Upper lobe of right lung (tissue), 1 donor: ENCODE measurements at places on chromosomes 16 and 17. TPM values are rescaled to one million over a fixed set of nuclear protein-coding genes. Genes with fewer than 3 reads are reported as not detected.

- H3K4me3 ChIP-seq, result no peak overlapping the region
- peak overlapping the region; percentile 92 for H3K27ac ChIP-seq
- H3K36me3 ChIP-seq, result no peaks in the 10 kb centered on the region
- peaks cover 17% of the 10 kb centered on the region for H3K4me1 ChIP-seq
- DNase-seq, result no peak
These were observed 2.1 kb downstream of the SLC16A6 start for GRCh38 chr17:68288804-68289203.

DNA sequence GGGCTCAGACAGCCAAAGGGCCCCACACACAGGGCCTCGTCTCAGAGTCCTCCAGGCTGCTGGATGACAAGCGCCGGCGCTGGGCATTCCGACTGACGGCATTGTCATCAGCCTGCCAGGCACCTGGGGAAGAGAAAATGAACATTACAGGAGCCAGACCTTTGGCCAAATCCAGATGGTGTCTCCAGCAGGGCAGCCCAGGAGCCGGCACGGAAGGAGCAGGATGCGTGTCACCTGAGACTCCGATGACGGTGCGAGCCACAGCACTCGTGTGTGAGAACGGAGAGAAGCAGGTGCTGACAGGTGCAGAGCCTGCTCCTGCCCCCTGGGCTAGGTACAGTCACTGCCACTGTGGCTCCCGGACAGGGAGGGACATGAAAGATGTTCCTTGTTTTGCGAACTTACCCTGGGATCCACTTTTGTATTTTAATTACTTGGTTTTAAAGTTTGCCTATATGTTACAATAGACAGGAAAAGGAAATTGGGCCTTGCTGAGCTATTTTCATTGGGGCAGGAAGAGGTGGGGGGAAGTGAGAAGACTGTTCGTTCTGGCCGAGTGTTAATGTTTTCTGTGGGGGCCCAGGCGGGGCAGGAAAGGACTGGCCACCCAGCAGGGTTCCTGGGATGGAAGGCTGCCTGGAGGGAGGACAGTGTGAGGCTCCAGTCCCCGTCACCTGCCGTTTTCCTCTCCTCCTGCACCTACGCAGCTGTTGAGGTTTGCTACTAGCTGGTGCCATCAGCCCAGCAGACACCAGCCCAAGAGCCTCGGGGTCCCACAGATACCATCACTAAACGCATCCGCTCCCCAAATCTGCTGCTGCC lies 4.4 kb upstream of the FOXJ1 start:
- H3K36me3 ChIP-seq, result no peaks in the 10 kb centered on the region
- H3K4me3 ChIP-seq, result peak overlapping the region; percentile 23
- DNase-seq, result no peak
- H3K4me1 ChIP-seq, result peaks cover 43% of the 10 kb centered on the region

The KCNJ12 gene
- 2.5 TPM for total RNA-seq

The NPIPB13 gene
- total RNA-seq, result 19.9 TPM

DNA sequence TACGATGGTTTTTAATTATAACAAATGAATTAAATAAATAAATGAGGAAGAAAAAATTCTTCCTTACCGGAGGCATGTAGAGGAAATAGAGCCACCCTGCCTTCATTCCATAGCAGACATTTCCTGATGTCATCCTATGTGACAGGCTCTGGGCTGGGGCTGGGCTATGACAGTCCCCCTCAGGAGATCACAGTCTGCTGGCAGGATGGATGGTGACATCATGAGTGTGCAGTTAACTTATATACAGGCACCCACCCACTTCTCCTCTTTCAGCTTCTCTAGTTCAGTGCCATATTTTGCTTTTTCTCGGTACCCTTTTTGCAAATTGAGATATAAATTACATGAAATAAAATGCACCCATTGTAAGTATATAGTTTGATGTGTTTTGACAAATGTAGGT lies 6.4 kb upstream of the CMTM3 start:
- no peak overlapping the region for H3K4me3 ChIP-seq
- H3K27me3 ChIP-seq, result no peaks in the 10 kb centered on the region
- no peak for DNase-seq
- no peaks in the 10 kb centered on the region for H3K4me1 ChIP-seq
- no peaks in the 10 kb centered on the region for H3K36me3 ChIP-seq

The TBC1D26 gene
- total RNA-seq, result not detected

DNA sequence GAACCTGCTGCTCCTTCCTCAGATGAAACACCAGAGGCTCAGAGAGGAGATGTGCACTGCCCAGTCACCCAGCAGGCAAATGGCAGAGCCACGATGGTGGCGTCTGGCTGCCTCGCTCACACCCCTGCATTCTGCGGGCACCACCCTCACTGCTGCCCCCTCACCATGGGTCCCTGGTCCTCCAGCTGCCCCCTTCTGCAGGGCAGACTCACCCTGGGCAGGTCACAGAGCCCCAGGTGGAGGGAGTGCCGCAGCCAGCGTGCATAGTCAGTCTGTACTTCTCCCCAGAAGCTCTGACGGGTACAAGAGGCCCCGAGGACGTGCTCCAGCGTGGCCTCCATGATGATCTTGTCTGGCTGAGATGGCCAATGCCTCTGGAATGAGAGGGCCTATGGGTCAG lies 52.9 kb downstream of the RMI2 start:
- DNase-seq, result no peak
- no peaks in the 10 kb centered on the region for H3K36me3 ChIP-seq
- no peaks in the 10 kb centered on the region for H3K27me3 ChIP-seq
- H3K4me1 ChIP-seq, result no peaks in the 10 kb centered on the region
- H3K27ac ChIP-seq, result no peak overlapping the region

The WFIKKN1 gene
- total RNA-seq, result 1.5 TPM

The CKLF gene
- 57.6 TPM for total RNA-seq

DNA sequence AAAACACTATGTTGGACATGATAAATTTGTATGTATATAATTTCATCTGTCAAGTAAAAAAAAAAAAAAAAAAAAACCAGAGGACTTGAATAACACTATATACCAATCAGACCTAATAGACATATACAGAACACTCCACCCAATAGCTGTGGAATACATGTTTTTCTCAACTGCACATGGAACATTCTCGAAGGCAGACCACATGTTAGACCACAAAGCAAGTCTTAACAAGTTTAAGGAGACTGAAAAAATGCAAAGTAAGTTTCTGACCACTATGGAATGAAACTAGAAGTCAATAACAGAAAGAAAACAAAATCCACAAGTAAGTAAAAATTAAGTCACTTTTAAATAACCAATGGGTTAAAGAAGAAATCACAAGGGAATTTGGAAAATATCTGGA lies 8.4 kb upstream of the CNTNAP4 start:
- no peaks in the 10 kb centered on the region for H3K36me3 ChIP-seq
- no peak for DNase-seq
- H3K27ac ChIP-seq, result no peak overlapping the region
- no peak overlapping the region for H3K4me3 ChIP-seq
- H3K27me3 ChIP-seq, result no peaks in the 10 kb centered on the region
- no peaks in the 10 kb centered on the region for H3K4me1 ChIP-seq

DNA sequence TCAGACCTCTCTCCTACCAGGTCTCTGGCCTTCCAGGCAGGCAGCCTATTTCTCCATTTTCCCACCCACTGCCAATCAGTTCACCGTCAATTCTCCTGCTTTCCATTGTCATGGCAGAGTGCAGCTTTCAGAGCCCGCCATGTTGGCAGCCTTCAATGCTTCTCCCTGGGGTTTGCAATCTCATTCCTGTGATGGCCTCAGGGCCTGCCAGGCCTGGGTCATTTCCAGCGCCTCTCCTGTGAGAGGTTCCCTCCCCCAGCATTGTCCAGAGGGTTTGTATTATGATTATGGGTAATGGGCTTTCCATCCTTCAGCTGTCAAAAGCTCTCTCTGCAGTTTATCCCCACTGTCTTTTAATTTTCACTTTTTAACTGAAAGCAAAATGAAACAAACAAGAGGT lies 716.6 kb upstream of the CDH8 start:
- no peak overlapping the region for H3K27ac ChIP-seq
- no peaks in the 10 kb centered on the region for H3K27me3 ChIP-seq
- H3K36me3 ChIP-seq, result no peaks in the 10 kb centered on the region
- H3K4me1 ChIP-seq, result no peaks in the 10 kb centered on the region

GRCh38 chr17:32015245-32016013 lies 8.2 kb downstream of the LRRC37B start:
- no peak for DNase-seq
- H3K4me3 ChIP-seq, result no peak overlapping the region
- no peaks in the 10 kb centered on the region for H3K27me3 ChIP-seq
- H3K36me3 ChIP-seq, result peaks cover 2% of the 10 kb centered on the region
- H3K27ac ChIP-seq, result no peak overlapping the region

GRCh38 chr17:7038025-7038862 lies 2.4 kb downstream of the SLC16A13 start:
- H3K4me1 ChIP-seq, result peaks cover 25% of the 10 kb centered on the region
- H3K36me3 ChIP-seq, result no peaks in the 10 kb centered on the region
- no peak overlapping the region for H3K27ac ChIP-seq

- no peaks in the 10 kb centered on the region for H3K27me3 ChIP-seq
- no peaks in the 10 kb centered on the region for H3K4me1 ChIP-seq
- H3K27ac ChIP-seq, result no peak overlapping the region
- H3K4me3 ChIP-seq, result no peak overlapping the region
- no peaks in the 10 kb centered on the region for H3K36me3 ChIP-seq
These were observed 44.0 kb upstream of the CBX4 start for GRCh38 chr17:79883202-79883601.

- H3K4me1 ChIP-seq, result peaks cover 8% of the 10 kb centered on the region
- no peak overlapping the region for H3K27ac ChIP-seq
- DNase-seq, result peak; percentile 51
- no peaks in the 10 kb centered on the region for H3K27me3 ChIP-seq
- H3K4me3 ChIP-seq, result no peak overlapping the region
These were observed 69.4 kb downstream of the RPH3AL start for GRCh38 chr17:282912-283882.

- H3K4me1 ChIP-seq, result no peaks in the 10 kb centered on the region
- no peaks in the 10 kb centered on the region for H3K36me3 ChIP-seq
- no peak overlapping the region for H3K4me3 ChIP-seq
- H3K27ac ChIP-seq, result no peak overlapping the region
These were observed 14.2 kb downstream of the GAS7 start for GRCh38 chr17:10183931-10184930.

DNA sequence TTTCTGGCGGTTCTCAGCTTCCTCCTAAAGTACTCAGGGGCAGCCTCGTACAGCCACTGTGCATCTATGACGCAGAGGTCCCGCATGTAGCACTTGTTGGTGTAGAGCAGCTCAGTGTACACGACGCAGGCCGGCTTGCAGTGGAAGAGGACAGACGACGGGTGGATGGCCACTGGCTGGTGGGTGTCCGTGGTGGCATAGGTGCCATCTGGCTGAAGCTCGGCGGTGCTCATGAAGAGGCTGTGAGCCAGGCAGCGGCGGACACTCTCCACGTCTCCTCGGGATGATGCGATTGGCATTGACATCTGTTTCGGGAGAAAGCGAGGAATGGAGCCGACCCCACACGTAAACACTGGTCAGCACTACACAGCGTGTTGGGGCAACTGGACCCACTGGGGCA lies 5.3 kb upstream of the C1QBP start:
- H3K27ac ChIP-seq, result no peak overlapping the region
- DNase-seq, result no peak
- no peak overlapping the region for H3K4me3 ChIP-seq
- peaks cover 56% of the 10 kb centered on the region for H3K36me3 ChIP-seq

The MYO15A gene
- 2.8 TPM for total RNA-seq

The GINS2 gene
- total RNA-seq, result 0.46 TPM

DNA sequence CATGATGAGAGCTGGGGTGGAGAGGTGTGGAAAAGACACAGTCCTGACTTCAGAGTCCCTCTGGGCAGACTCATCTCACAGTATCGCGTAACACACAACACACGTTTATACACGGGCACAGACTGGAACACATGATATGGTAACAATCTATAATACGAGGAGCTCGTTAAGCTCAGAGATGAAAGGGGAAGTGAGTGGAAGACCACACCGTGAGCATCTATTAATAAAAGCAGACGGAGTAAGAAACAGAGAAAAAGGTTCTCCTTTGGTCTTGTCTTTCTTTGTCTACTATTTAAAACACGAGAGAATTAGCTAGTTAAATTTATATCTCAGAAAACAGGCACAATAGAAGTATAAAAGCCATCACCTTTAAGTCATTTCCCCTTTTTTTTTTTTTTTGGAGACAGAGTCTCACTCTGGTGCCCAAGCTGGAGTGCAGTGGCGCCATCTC lies 13.5 kb downstream of the ANKRD11 start:
- H3K4me1 ChIP-seq, result peaks cover 79% of the 10 kb centered on the region
- H3K4me3 ChIP-seq, result no peak overlapping the region
- H3K27ac ChIP-seq, result no peak overlapping the region

The SGSH gene
- total RNA-seq, result 59.8 TPM

The CCDC144A gene
- 10.9 TPM for total RNA-seq

GRCh38 chr16:84610376-84610775 lies 7.5 kb downstream of the COTL1 start:
- H3K27me3 ChIP-seq, result no peaks in the 10 kb centered on the region
- H3K4me1 ChIP-seq, result peaks cover 32% of the 10 kb centered on the region
- H3K4me3 ChIP-seq, result no peak overlapping the region
- no peak for DNase-seq
- H3K27ac ChIP-seq, result no peak overlapping the region

DNA sequence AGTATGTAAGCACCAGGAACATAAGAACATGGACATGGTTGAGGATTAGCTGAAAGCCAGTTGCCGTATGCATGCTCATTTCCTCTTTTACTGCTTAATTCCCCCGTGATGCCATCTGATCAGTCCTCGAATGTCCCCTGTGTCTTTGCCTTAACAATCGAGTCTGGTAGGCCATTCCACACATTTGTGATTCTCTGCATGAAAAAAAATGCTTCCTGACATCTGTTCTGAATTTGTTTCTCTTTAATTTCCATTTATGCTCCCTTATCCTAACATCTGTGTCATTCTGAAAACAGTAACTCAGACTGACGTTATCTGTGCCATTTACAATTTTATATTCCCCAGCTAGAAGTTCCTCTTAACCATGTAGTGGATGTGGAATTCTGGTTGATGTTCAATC lies 158.2 kb upstream of the TOX3 start:
- H3K36me3 ChIP-seq, result no peaks in the 10 kb centered on the region
- no peaks in the 10 kb centered on the region for H3K4me1 ChIP-seq
- H3K27ac ChIP-seq, result no peak overlapping the region
- DNase-seq, result no peak
- H3K27me3 ChIP-seq, result no peaks in the 10 kb centered on the region
- H3K4me3 ChIP-seq, result no peak overlapping the region

The RNF157 gene
- 3.8 TPM for total RNA-seq

The FAM234A gene
- total RNA-seq, result 56.0 TPM

DNA sequence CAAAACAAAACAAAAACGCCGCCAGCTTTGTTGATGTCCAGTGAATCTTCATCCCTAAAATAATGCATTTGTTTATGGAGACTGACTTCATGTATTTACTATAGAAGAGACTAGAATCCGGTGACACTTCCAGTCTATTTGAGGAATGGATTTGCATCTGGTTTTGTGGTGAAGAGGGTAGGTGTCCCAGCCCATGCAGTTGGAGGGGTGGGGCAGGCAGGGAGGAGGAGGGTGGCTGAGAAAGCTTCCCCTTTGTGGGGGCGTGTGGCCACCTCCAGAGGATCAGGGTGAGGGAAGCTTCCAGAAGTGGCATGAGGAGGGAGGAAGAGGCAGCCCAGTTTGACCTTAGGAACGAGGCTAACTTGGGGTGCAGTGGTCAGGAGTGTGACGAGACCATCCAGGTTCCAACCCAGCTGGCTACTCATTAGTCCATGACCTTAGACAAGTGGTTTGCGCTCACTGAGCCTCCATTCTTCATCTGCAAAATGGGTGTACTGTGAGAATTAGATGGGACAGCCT lies 69.5 kb downstream of the CMIP start:
- H3K27ac ChIP-seq, result peak overlapping the region; percentile 59
- H3K4me3 ChIP-seq, result no peak overlapping the region
- DNase-seq, result no peak
- H3K4me1 ChIP-seq, result peaks cover 33% of the 10 kb centered on the region
- H3K36me3 ChIP-seq, result no peaks in the 10 kb centered on the region
- no peaks in the 10 kb centered on the region for H3K27me3 ChIP-seq

- no peak for DNase-seq
- peaks cover 23% of the 10 kb centered on the region for H3K36me3 ChIP-seq
- peaks cover 14% of the 10 kb centered on the region for H3K4me1 ChIP-seq
- H3K27me3 ChIP-seq, result no peaks in the 10 kb centered on the region
- no peak overlapping the region for H3K4me3 ChIP-seq
- H3K27ac ChIP-seq, result no peak overlapping the region
These were observed 27.5 kb downstream of the CEP295NL start for GRCh38 chr17:78875363-78876093.
